Activated CD8-positive, alpha-beta memory T cell treated with anti-CD3 and anti-CD28 coated beads, Interleukin-2, amount 50 U/mL, for 4 hours (primary cell): ENCODE measurements at places on chromosomes 3 and 15.

DNA sequence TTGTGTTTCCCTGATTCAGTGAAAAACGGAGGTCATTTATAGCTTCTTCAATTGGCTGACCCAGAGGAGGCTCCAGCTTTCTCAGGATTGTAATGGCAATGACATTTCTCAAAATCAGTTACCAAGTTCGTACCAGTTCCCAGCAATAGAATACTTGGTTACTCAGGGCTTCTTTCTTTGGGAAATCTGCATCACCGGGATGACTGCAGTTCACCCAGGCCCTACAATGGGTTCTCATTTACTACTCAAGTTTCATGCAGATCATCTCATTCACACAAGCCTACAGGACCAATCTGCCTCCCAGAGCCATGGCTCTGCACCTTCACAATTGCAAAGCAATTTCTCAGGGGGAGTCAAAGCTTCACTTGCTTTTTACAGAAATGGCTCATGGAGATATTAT is 109.6 kb downstream of the FHIT start:
- no peak for DNase-seq

DNA sequence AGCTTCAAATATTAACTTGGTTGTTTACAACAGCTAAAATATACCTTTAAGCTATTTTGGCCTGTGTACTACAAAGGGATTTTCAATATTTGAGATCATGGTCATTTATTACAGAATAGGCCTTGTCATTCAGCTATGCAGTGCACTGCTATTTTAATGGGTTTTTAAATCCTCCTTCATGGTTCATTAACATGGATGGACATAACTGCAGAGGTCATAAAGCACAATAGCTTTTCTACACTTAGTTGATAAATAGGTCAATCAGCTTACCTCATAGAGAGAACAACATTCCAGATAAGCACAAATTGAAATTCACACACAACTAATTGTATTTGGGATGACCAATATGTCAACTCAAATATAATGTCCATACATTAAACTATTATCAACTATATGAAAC is 403.7 kb downstream of the CNTN3 start:
- no peak for DNase-seq

- no peak for DNase-seq
These were observed 51.0 kb upstream of the ATP13A3 start for GRCh38 chr3:194537732-194538247.

DNA sequence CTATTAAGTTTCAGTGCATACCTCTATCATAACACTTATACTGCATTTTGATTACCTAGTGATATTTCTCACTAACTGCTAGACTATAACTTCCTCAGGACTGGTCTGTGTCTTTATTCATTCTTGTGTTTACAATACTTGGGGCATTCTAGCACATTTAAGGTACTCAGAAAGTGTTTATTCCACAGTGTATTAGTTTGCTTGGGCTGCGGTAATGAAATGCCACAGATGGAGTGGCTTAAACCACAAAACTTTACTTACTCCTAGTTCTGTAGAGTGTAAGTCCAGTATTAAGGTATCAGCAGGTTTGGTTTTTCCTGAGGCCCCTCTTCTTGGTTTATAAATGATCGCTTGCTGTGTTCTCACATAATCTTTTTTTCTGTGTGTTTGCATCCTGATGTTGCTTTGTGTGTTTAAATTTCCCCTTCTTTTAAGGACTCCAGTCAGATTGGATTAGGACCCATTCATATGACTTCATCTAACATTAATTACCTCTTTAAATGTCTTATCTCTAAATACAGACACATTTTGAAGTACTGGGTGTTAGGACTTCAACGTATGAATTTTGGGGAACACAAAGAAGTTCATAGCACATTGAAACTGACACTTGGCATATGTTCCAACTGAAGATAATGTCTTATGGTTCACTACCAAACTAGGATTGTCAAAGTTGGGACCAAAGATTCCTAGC is 23.9 kb downstream of the RNF111 start:
- DNase-seq = no peak

GRCh38 chr15:62068810-62069167 is 2.0 kb downstream of the C2CD4A start:
- DNase-seq = no peak

- no peak for DNase-seq
These were observed 18.3 kb downstream of the GNB5 start for GRCh38 chr15:52172869-52173268.

GRCh38 chr3:43689766-43690399 is 855 bp upstream of the ABHD5 start:
- no peak for DNase-seq

DNA sequence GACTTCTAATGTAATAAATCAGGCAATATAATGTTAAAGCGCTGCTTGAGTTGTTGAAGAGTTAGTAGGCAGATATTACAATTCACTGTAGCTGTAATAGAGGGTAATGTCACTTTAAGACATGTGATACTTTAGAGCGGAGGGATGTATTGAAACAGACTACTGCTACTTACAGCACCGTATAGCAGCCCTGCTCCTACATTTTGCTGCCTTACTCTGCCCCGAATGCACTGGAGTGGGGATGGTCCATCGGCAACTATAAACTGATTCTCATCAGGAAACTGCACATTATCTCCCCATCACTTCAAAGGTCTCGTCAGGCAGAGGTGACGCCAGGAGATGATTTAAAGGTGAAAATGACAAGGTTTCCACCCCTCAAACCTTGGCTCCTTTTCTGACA is 349.7 kb upstream of the SUCLG2 start:
- DNase-seq = no peak
